ENCODE measurements at places on chromosomes 11 and 22.

GRCh38 chr11:110121204-110121603, 28.0 kb downstream of the ZC3H12C start:
- H3K36me3 ChIP-seq: no peaks in the 10 kb centered on the region
- no peaks in the 10 kb centered on the region for H3K4me1 ChIP-seq
- DNase-seq: no peak
- no peak overlapping the region for H3K27ac ChIP-seq
- peaks cover 17% of the 10 kb centered on the region for H3K27me3 ChIP-seq

GRCh38 chr22:24485608-24486007, 9.5 kb upstream of the UPB1 start:
- no peak overlapping the region for H3K4me3 ChIP-seq
- peaks cover 14% of the 10 kb centered on the region for H3K4me1 ChIP-seq
- H3K27me3 ChIP-seq: peaks cover 8% of the 10 kb centered on the region
- no peaks in the 10 kb centered on the region for H3K36me3 ChIP-seq

DNA sequence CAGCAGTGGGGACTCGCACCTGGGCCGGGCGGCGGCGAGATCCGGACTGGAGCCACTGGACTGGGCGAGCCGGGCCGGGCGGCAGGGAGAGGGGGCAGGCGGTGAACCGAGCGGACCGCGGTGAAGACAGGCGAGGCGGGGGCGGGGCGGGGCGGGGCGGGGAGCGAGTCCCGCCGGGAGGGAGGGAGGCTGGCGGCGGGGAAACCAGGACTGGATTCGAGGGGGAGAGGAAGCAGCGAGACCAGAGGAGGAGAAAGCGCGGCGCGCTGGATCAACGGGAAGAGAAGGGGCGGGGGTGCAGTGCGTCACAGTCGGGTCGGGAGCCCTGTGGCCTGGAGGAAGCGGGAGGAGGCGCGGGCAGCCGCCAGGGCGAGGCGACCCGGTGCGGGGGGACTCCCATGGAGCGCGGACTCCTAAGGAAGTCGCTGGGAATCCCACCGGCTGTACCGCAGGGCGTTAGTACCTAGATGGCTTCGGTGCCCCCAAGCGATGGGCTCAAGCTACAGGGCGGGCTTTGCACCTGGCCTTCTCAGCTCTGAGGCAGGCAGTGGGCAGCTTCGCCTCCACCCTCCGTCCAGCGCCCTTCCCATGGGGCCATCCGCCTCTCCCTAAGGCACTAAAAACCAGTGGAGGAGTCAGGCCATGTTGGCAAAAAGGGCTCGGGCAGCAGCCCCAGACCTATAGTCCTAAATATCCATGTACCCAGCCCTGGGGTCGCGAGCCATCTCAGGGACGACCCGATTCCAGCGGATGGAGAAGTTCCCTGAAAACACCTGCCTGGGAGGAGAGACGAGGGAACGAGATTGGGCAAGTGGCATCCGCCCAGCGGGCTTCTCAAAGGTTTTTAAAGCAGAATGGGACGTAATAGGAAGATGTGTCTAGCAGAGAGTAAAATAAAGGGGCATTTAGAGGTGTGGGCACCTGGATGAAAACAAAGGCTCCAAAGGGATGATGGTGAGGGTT, at the start of gene TMEM121B:
TSS of gene TMEM121B (minus strand) at position 128 of the 963 bp plus-strand sequence. CDS start 233 bp downstream, outside the sequence.
- H3K27me3 ChIP-seq: peaks cover 27% of the 10 kb centered on the region
- H3K4me3 ChIP-seq: peak within 1 kb of the TSS; percentile 79
- peak; percentile 73 for DNase-seq
- no peak within 1 kb of the TSS for H3K27ac ChIP-seq
- no peaks in the 10 kb centered on the region for H3K36me3 ChIP-seq
- peaks cover 32% of the 10 kb centered on the region for H3K4me1 ChIP-seq

- H3K27ac ChIP-seq: no peak overlapping the region
- no peak overlapping the region for H3K4me3 ChIP-seq
- no peaks in the 10 kb centered on the region for H3K36me3 ChIP-seq
- no peak for DNase-seq
Measured at GRCh38 chr11:15276621-15277020, 161.9 kb downstream of the INSC start.

DNA sequence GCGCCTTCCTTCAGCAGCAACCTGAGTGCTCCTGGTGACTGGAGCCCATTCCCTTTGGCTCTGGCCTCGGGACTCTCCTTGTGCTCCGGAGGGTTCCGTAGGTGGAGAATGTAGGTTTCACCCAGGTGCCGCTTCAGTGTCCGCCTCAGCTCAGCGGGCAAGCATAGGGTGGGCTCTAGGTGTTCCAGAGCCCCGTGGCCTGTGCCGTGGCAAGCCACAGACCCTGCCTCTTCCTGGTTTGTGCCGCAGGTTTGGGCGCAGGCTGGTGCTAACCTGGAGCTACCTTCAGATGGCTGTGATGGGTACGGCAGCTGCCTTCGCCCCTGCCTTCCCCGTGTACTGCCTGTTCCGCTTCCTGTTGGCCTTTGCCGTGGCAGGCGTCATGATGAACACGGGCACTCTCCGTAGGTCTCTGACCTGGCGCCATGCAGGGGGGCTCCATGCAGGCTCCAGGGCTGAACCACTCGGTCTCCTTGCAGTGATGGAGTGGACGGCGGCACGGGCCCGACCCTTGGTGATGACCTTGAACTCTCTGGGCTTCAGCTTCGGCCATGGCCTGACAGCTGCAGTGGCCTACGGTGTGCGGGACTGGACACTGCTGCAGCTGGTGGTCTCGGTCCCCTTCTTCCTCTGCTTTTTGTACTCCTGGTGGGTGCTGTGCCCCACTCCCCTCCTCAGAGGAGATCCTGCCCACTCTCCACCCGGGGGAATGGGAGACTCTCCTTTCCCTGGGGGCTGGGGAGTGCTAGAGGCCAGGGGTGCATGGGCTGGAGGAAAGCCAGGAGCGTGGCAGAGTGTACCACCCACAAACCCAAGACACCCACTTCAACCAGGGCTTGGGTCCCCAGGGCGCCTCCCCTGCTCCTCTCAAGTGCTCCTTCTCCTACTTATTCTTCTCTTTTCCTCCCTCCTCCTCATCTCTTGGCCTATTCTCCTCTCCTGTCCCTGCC, 2.4 kb downstream of the SLC22A12 start:
- H3K4me1 ChIP-seq: no peaks in the 10 kb centered on the region
- peaks cover 2% of the 10 kb centered on the region for H3K27me3 ChIP-seq
- no peak overlapping the region for H3K27ac ChIP-seq

GRCh38 chr11:128892866-128893565, 1.9 kb downstream of the KCNJ5 start:
- H3K27ac ChIP-seq: no peak overlapping the region
- DNase-seq: no peak
- no peak overlapping the region for H3K4me3 ChIP-seq
- H3K4me1 ChIP-seq: peaks cover 8% of the 10 kb centered on the region
- H3K27me3 ChIP-seq: peaks cover 68% of the 10 kb centered on the region
- H3K36me3 ChIP-seq: no peaks in the 10 kb centered on the region

- H3K27me3 ChIP-seq: no peaks in the 10 kb centered on the region
- no peak overlapping the region for H3K27ac ChIP-seq
- DNase-seq: no peak
- peaks cover 12% of the 10 kb centered on the region for H3K36me3 ChIP-seq
Measured at GRCh38 chr11:117201658-117202305, 2.6 kb downstream of the TAGLN start.
